Activated naive CD4-positive, alpha-beta T cell treated with Interleukin-2 at 50 U/mL for 16 hours (primary cell): ENCODE measurements at places on chromosomes 11 and 22.

DNA sequence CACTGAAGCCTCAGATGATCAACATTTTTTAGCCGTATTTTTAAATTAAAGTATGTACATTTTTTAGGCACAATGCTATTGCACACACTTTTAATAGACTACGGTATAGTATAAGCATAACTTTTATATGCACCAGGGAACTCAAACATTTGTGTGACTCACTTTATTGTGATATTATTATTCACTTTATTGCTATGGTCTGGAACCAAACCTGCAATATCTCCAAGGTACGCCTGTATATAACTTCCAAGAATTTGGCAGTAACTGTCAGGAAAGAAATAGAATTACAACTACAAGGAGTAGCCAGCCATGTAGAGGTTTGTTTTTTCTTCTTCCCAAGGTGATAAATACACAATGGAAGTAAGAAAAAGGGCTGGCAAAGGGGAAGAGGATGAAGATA, 62.3 kb downstream of the PRR5L start:
- DNase-seq = no peak

- no peak for DNase-seq
These were observed 317.8 kb downstream of the MIAT start for GRCh38 chr22:26974914-26975803.

DNA sequence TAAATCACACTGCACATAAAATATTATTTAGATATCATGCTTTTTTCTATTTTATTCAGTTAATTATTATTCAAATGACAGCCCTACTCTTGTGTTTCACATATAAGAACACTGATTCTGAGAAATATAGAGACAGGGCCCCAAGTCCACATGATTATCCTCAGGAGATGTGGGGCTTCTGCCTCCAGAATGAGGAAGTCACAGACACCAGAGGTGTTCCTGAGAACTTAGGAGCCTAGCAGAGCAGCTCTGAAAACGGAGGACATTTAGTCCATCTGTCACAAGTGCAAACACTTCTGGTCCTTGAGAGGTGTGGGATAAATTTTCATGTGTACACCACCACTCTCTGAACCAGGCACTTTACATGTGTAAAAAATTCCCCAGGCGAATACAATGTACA, 26.2 kb downstream of the TRIM66 start:
- DNase-seq = no peak

DNA sequence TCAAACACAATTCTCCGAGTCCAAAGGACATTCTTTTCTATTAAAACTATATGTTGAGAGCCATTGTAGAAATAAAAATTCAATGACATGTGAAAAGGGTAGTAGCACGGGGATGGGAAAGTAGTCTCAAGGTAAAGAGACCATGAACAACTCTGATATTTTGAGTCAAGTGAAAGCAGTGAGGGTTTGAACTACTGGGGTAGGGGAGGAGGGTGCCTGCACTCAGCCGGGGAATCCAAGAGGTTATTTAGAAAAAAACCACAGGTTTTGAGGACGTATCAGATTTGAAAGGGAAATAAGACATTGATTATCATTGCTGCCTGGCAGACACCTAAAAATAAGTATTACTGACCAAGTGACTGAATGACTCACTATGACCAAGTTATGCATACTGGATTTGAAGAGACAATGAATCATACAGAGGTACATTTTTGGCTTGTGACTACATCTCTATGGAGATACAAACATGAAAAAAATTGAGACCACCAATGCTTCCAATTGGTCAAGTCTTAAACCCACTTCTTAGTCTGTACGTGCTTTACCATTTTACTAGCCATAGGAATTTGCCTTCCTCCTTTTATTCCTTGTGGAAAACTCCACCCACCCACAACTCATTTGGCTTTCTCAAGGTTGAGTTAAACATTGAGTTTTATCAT, 2.2 kb upstream of the OR52H1 start:
- DNase-seq = no peak

- no peak for DNase-seq
These were observed 427.0 kb upstream of the DDI1 start for GRCh38 chr11:103609117-103610066.
